Fibroblast of mammary gland (primary cell): ENCODE measurements at places on chromosomes 2 and 18.

DNA sequence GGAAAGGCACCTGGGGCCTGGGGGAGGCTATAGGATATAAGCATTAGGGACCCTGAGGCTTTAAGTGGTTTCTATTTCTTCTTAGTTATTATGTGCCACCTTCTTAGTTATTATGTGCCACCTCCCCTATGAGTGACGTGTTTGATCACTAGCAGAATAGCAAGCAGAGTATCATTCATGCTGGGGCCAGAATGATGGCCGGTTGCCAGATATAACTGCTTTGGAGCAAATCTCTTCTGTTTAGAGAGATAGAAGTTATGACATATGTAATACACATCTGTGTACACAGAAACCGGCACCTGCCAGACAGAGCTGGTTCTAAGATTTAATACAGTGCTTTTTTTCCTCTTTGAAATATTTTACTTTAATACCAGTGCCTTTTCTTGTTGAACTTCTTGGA lies 29.4 kb downstream of the LIPG start:
- DNase-seq, result no peak

DNA sequence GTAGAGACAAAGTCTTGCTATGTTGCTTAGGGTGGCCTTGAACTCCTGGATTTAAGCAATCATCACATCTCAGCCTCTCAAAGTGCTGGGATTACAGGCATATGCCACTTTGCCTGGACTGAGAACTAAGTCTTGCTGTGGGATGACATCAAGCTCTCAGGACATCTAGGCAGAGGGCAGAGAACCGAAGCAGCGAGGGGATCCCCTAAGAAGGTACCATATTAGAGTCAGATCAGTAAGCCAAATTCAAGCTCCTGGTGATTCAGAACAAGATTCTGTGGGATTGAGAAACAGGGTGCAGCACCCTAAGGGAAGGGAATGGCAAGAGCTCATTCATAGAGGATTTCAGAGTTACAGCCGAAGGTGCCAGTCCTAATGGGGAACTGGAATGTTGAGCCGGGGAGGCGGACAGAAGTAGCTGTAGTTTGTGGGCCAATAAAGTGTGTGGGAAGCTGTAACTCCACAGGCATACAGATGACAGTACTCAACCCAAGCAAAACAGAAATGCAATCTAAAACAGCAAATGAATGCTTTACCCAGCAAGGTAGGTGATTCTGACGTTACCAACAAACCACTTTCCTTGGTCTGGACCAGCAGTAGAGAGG lies 30.9 kb downstream of the EPHA4 start:
- DNase-seq, result no peak

DNA sequence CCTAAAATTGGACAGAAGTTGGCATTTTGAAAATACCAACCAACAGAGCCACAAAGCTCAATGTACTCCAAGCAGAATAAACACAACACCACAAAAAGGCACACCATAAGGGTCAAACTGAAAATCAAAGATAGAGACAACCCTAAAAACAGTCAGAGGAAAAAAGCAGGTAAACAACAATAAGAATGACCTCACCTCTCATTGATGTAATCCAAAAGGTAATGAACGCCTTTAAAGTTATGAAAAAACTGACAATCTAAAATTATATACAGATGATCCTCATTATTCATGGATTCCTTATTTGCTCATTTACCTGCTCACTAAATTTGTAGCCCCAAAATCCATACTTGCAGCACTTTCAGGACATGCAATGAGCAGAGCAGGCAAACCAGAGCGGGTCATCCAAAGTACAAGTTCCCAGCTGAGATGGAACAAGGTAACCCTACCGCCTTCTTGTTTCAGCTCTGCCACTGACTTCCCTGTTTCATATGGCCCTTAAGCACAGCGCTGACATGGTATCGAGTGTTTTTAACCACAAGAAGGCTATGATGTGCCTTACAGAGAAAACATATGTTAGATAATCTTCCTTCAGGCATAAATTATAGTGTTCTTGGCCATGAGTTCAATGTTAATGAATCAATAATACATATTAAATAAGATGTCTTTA lies 17.0 kb downstream of the RTN4 start:
- no peak for DNase-seq

DNA sequence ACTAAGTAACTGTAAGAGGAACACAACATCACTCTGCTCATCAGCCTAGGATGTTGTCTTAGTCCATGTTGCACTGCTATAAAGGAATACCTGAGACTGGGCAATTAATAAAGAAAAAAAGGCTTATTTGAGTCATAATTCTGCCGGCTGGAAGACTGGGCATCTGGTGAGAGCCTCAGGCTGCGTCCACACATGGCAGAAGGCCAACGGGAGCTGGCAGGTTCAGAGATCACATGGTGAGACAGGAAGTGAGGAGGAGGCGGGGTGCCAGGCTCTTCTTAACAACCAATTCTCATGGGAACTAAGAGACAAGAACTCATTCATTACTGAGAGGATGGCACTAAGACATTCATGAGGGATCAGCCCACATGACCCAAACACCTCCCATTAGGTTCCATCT lies 46.8 kb downstream of the EPG5 start:
- DNase-seq, result peak; percentile 85

GRCh38 chr2:143422681-143423080 lies 293.5 kb downstream of the ARHGAP15 start:
- DNase-seq, result no peak

- no peak for DNase-seq
Measured at GRCh38 chr2:119784876-119785275, 25.2 kb downstream of the PTPN4 start.

GRCh38 chr2:104434318-104434792 lies 419.6 kb upstream of the POU3F3 start:
- no peak for DNase-seq

GRCh38 chr2:230842473-230842872 lies 22.3 kb upstream of the ITM2C start:
- DNase-seq, result peak; percentile 14

DNA sequence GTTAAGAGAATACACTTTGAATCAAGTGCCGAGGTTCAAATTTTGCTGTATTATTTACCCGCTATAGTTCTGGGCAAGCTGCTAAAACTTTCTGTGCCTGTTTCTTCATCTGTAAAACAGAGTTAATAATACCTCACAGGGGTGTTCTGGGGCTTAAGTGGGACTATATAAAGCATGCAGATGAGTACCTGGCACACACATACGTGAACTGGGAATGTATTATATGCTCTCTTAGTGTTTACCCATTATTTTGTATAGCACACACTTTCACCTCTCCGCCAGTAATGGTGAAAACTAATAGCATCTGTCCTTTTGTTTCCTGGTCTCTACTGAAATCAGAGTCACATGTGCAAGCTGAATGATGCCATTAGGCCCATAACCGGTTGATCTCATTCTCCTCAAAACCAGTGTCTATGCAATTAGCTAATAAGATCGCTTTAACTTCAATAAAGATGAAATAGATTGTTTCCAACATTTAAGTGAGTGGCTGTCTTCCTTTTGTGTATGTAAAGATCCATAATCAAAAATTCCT lies 3.8 kb upstream of the CDKL4 start:
- DNase-seq, result no peak

DNA sequence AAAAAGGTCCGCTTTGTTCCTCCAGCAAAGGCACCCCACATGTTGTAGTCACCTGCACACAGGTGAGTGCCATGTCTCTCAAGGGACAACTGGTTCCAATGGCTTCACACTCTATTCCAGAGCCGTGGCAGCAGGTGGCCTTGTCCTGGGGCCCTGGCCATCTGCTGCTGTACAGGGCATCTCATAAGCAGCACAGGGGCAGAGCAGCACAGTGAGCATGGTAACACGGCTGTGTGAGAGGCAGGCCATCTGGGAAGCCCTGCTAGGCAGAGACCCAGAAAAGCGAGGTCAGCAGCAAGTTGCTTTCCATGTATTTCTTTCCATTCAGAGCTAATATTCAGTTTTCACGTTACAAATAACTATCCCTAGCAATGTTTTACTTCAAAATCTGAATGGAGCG lies 54.7 kb downstream of the CMPK2 start:
- DNase-seq, result no peak

GRCh38 chr2:206354129-206354528 lies 79.7 kb downstream of the ZDBF2 start:
- DNase-seq, result no peak

DNA sequence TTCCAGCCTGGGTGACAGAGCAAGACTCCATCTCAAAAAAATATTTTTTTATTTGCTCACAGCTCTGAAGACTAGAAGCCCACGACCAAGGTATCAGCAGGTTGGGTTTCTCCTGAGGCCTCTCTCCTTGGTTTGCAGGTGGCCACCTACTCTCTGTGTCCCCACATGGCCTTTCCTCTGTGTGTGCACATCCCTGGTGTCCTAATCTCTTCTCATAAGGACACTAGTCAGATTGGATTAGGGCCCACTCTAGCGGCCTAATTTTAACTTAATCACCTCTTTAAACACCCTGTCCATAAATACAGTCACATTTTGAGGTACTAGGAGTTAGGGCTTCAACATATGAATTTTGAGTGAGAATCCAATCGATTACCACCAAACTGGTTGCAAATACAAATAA lies 2.0 kb upstream of the RAB3GAP1 start:
- no peak for DNase-seq

GRCh38 chr18:58367425-58368140 lies 261.3 kb downstream of the ALPK2 start:
- no peak for DNase-seq

- peak; percentile 1 for DNase-seq
Measured at GRCh38 chr2:147718831-147719230, 126.0 kb upstream of the ACVR2A start.

DNA sequence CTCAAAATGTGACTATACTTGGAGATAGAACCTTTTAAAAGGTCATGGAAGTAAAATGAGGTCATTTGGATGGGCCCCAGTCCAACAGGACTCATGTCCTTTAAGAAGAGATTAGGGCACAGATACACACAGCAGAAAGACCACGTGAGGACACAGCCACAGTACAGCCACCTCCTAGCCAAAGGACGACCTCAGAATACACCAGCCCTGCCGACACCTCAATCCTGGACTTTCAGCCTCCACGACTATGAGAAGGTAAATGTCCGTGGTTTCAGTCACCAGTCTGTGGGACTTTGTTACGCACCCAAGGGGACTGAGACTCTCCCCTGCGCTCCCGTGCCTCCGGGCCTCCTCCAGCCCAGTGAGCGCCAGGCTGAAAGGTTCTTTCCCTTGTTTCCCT lies 30.2 kb upstream of the HPCAL1 start:
- no peak for DNase-seq

GRCh38 chr2:240733803-240734495 lies 42.3 kb downstream of the AQP12A start:
- no peak for DNase-seq

GRCh38 chr2:7377916-7378569 lies 460.8 kb downstream of the RNF144A start:
- no peak for DNase-seq

DNA sequence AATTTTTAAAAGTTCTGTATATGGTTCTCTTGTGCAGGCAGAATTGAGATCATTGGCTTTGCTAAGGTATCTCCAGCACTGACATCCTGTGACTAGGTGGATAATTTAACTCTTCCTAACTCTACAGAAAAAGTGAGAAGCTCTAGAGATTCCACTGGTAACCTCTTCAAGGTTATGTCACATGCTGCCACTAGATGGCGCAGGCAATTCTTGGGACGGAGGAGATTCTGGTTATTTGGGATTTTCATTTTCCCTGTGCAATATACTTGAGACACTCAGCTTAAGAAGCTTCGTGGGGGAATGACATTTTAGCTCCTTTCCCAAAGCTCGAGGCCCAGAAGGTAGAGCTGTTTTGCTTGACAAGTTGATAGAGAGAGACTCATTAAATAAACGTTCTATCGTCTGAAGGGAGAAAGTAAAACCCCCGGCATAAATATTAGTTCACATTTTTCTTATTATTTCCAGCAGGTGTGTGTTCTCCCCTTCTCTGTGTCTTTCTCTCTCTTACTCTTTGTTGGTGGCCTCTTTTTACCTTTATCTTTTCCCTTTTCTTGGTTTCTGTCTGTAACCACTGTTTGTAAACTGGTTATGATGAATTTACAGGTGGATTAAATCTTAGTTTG lies 26.6 kb upstream of the LANCL1 start:
- DNase-seq, result peak; percentile 56

DNA sequence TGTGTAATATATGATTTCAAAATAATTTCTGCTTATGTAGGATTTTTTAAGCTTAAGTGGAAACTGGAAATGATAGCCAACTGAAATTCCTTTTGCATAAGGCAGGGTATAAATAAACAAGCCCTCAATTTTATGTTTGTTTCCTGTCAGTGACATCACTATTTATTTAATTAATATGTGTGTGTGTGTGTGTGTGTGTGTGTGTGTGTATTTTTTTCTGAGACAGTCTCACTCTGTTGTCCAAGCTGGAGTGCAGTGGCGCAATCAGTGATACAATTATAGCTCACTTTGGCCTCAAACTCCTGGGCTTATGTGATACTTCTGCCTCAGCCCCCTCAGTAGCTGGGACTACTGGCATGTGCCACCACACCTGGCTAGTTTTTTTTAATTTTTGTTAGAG lies 29.3 kb upstream of the CYP20A1 start:
- peak; percentile 18 for DNase-seq

DNA sequence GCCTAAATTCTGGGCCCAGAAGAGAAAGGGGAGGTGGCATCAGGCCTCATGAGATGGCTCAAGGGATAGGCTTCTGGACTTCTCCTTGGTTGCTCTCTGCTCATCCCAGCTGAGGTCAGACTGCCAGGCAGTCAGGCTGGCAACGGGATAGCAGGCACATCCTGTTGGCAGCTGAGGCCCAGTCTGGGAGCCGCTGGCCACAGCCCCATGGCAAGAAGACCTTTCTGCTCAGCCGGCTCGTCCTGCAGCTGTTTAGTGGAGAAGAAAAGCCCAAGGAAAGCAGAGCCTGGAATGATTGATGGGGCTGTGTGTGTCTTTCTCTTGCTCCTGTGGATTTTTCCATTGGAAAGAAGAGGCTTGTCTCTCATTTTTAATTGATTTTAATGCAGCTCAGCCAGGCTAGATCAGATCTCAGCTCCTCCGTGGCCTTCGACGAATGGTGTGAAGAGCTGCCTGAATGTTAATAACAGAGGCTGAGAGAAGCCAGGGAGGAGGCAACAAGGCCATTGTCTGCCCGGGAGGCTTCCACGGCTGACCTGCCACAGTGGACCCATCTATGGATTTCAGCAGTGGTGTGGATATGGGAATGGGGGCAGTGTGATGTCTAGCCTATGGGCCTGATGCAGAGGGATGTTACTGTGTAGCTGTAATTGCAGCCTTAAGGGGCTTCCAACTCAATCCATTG lies 99.5 kb downstream of the HS1BP3 start:
- no peak for DNase-seq
